ENCODE measurements at places on chromosomes 4 and X.

DNA sequence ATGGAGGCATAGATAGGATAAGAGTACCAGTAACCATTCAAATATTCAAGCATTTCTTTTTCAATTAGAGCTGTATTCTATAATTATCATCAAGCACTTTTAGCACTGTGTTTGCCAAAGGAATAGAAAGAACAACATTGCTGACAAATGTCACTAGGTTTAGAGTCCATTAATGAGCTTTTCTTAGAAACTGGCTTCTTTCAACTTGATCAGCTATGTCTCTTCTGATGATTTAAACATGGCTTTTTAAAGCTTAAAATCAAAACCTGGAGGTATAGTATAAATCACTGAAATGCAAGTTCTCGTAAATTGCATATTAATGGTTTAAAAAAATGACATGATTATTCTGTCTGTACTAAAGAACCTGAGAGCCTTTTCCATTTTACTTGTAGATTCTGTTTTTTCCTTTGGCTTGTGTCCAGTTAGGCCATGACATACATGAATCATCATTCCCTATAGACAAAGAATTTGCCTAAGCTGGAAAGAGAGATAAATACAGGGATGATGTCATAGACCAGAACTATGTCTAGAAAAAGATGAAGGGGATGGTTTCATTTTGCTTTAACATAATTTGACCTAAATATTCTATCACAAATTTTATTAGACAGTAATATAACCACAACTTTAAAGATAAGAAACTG, 340.1 kb upstream of the CTSO start:
- no peak for DNase-seq

- DNase-seq = no peak
Observed at GRCh38 chrX:140292188-140292587, 212.7 kb downstream of the SOX3 start.

GRCh38 chrX:14359316-14359715, 170.0 kb upstream of the GLRA2 start:
- no peak for DNase-seq

GRCh38 chr4:66465111-66465510, 794.8 kb upstream of the EPHA5 start:
- no peak for DNase-seq

GRCh38 chrX:104419211-104419610, 146.8 kb upstream of the IL1RAPL2 start:
- no peak for DNase-seq

- no peak for DNase-seq
Observed at GRCh38 chrX:13125188-13125587, 80.8 kb upstream of the FAM9C start.

GRCh38 chr4:182177166-182177565, 66.0 kb upstream of the TENM3 start:
- no peak for DNase-seq

- DNase-seq = no peak
Observed at GRCh38 chrX:52558140-52558539, 41.3 kb upstream of the XAGE1B start.

GRCh38 chr4:121800638-121800960, 524 bp upstream of the EXOSC9 start:
- no peak for DNase-seq

GRCh38 chr4:92035666-92036065, 268.1 kb upstream of the GRID2 start:
- DNase-seq = no peak

- no peak for DNase-seq
Observed at GRCh38 chr4:7432531-7433375, 2.0 kb downstream of the PSAPL1 start.

DNA sequence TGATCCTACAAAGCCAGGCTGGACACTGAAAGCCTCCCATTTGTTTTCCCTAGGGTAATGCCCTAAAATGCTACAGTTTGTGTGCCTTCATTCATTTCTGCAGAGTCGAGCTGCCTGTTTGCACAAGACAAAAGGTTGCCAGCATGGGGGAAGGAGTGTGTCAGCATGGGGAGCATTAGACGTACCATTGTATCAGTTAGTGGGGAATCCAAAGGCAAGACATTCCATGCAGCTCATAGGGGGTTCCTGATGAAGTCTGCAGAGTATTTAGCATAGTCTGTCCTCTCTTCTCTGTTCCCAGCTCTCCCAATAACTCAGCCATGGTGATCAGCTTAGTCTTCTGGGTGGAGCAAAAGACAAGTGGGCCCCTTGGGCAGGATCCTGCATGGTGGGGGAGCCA, 276.9 kb upstream of the PCDH7 start:
- no peak for DNase-seq

DNA sequence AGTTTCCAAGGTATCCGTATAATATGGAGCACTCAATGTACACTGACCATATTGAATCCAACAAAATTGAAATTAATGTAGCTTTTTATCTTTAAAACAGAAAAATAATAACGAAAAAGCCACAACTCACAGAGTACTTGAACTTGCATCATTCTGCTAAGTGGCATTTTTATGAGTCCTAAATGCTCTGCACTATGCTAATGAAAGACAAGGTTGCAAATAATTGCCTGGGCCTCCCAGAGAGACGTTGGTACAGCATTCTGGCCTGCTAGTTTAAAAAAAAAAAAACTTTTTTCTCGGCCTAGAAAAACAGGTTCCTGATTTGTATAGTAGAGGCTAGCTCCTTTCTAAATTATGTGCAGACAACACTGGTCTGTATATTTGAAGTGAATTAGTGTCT, 4.3 kb upstream of the FAM9B start:
- no peak for DNase-seq

DNA sequence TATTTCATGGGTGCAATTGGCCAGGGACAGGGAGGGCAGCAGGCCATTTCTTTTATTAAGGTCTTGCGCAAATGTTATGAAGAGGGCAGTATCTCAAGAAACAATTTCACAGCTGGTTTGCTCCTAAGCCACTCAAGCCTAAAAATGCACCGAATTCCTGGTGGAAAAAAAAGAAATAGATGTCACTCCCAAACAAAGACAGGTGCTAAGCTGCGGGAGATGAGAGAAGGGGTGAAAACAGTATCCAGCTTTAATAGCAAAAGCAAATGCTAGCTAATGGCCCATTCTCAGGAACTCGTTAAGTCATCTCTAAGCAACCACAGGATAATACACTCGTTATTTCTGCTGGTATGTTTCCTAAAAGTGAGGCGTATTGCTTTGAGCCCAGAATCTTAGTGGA, 116.4 kb downstream of the ARX start:
- DNase-seq = no peak

DNA sequence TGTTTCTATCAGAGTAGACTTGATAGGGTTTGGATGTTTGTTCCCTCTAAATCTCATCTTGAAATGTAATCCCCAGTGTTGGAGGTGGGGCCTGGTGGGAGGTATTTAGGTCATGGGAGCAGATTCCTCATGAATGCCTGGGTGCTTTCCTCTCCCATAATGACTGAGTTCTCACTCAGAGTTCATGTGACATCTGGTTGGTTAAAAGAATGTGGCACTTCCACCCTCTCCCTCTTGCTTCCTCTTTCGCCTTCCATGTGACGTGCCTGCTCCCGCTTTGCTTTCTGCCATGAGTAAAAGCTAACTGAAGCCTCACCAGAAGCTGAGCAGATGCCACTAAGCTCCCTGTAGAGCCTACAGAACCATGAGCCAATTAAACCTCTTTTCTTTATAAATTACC, 47.3 kb upstream of the SRPX start:
- DNase-seq = no peak

DNA sequence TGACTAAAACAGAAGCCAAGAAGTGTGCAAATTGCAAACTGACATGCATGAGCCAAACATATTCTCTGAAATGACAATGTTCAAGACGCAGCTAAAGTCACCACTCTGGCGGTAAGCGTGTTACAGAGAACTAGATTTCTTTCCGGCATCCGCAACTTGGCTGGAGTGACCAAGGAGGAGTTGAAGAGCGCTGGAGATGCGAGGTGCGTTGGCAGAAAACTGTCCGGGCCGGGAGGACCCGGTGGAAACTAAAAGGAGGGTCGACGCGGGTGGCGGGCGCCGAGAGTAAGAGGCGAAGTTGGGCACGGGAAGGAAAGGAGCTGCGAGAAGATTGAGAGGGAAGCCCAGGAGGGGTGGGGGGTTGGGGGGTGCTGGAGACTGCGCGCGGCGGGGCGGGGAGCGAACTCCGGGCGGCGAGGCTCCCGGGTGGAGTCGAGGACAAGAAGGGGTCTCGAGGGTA, 807 bp downstream of the SEL1L3 start:
- DNase-seq = no peak

DNA sequence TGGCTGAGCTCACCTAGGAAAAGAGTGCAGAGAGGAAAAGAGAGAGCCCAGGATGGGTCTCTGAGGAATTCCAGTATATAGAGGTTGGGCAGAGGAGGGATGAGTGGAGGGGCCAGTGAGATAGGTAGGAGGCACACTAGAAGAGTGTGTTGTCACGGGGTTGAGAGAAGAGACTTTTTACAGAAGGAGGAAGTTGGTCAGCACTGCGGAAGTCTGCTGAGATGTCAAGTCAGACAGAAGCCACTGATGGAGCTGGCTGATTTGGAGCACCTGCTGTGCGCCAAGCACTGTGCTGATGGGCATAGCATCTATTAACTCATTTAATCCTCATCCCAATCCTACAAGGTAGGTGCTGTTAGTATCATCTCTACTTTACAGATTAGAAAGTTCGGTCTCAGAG, 60.4 kb downstream of the EFNB1 start:
- DNase-seq = no peak

DNA sequence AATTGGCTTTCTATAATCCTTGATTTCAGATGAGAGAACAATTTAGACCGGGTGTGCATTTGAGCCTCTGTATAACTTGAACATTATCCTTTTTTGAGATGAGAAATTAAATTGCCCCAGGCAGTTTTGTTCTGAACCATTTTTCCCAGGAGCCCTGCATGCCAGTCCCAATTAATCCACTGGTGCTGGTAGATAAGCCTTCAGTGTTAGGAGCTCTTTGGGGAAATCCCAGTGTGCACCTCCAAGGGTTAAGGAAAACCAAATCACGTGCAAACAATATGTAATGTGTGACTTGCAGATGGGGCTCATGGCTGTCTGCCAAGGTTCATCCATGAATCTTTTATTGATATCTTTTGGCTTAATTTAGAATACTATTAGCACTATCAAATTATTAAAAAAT, 43.2 kb downstream of the KIT start:
- DNase-seq = no peak

GRCh38 chrX:65601530-65602220, 65.8 kb upstream of the MSN start:
- DNase-seq = peak; percentile 92

DNA sequence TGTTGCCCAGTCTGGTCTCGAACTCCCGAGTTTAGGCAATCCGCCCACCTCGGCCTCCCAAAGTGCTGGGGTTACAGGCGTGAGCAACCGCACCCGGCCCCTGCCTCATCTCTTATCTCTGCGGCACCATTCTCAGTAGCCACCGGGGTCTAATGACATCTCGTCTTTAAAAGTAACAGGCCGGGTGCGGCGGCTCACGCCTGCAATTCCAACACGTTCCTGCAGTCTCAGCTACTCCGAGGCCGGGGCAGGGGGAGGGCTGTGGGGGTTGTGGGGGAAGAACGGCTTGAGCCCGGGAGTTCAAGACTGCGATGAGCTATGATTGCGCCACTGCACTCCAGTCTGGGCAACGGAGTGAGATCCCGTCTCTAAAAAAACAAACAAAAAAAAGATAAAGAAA, 28.8 kb downstream of the ING2 start:
- no peak for DNase-seq

- DNase-seq = no peak
Observed at GRCh38 chrX:97844161-97844560, 960.5 kb downstream of the RPA4 start.

GRCh38 chr4:165874072-165874790, 1.2 kb downstream of the TLL1 start:
- no peak for DNase-seq

- DNase-seq = no peak
Observed at GRCh38 chr4:80521438-80521837, 185.9 kb downstream of the CFAP299 start.

DNA sequence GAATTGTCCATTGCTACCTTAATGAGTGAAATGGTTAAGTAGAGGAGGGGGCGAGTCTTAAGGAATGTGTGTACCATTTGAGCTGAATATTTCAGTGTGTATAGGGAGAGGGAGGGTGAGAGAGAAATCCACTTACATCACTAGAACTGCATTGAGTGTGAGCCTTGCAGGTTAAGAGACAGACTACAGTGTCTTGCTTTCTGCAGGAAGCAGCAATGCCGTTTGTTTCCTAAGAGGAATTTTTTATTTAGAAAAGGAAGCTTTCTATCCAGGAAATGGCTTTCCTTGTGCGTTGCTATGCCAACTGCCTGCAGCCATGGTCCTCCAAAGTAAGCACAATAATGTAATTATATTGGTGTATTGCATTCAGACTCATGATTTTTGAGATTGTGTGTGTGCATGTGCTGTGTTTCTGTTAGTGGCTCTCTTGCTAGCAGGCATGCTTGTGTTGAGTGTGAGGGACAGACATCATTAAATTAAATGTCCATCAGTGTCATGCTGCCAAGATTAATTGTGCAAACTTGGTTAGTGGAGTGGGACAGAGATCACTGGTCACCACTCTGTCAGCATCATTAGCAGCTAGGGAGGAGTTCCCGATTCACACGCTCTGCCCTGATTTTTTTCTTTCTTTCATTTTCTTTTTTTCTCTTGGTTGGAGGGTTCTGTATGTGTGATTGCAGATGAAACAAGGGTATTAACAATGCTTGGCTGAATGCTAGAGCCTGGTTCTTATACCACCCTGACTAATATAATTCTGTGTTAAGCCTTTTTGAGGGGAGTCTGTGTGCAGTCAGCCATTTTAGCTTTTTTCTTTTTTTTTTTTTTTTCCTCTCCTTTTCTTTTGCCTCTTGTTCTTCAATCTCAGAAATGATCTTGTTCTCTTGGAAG, 164.3 kb downstream of the RAPGEF2 start:
- no peak for DNase-seq

DNA sequence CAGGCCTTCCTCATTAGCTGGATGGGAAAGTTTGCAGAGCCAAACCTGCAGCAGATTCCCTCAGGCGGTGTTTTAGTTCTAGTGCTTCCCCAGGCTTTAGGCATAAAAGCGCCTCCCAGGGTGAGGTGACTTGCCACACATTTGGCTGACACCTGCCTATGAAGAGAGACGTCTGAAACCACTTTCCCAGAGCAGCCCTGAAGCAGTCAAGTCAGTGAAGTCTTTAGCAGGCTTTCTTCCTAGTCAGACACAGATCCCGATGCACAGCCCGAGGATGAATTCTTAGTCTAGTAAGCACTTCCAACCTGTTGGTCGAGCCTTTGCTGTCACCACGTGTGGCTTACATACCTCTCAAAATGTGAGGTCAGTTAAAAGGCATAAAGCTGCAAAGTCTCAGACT, 484.1 kb downstream of the SMARCA1 start:
- no peak for DNase-seq

DNA sequence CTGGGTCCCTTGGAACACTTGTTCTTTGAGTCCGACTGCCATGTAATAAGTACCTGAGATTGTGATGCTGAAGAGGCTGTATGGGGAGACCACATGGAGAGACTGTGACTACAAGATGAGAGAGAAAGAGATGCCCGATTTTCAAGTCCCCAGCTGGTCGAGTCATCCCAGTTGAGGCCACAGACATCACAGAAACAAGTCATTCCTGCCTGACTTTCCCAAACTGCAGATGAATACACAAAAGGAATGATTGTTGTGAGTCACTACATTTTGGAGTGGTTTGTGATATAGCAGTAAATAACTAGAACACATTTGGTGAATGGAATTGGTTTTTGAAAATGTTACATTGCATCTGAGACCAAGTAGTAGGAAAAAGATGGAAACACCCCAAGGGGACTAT, 9.0 kb upstream of the YIPF7 start:
- DNase-seq = no peak

- DNase-seq = no peak
Observed at GRCh38 chr4:120198411-120198810, 131.8 kb upstream of the MAD2L1 start.

- DNase-seq = no peak
Observed at GRCh38 chr4:38687571-38688011, 23.6 kb downstream of the KLF3 start.
